ENCODE measurements at places on chromosomes 1 and 21.

- no peaks in the 10 kb centered on the region for H3K36me3 ChIP-seq
- DNase-seq: no peak
- H3K27ac ChIP-seq: no peak overlapping the region
- H3K27me3 ChIP-seq: no peaks in the 10 kb centered on the region
- no peaks in the 10 kb centered on the region for H3K4me1 ChIP-seq
- H3K4me3 ChIP-seq: no peak overlapping the region
Observed at GRCh38 chr1:150397392-150398032, 33.6 kb downstream of the RPRD2 start.

- H3K27me3 ChIP-seq: no peaks in the 10 kb centered on the region
- no peaks in the 10 kb centered on the region for H3K36me3 ChIP-seq
- no peak overlapping the region for H3K27ac ChIP-seq
- DNase-seq: no peak
Observed at GRCh38 chr21:14871861-14872260, 192.9 kb downstream of the NRIP1 start.

DNA sequence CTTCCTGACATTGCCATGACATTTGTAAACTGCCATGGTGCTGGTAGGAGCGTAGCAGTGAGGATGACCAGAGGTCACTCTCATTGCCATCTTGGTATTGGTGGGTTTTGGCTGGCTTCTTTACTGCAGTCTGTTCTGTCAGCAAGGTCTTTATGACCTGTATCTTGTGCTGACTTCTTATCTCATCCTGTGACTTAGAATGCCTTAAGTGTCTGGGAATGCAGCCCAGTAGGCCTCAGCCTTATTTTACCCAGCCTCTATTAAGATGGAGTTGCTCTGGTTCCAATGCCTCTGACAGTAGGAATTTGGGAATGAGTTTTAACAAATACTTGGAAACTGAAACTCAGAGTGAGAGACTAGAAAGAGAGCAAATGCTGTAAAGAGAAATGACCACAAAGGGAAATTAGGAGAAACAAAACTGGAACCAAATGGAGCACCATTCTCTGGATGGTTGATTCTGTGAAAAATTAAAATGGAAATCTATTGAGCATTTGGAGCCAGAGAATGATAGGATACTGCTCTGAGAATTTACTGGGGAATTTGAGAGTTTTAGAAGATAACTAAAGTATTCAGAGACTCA lies 50.1 kb upstream of the RHOU start:
- peaks cover 16% of the 10 kb centered on the region for H3K27me3 ChIP-seq
- H3K4me3 ChIP-seq: no peak overlapping the region
- no peaks in the 10 kb centered on the region for H3K4me1 ChIP-seq
- no peak overlapping the region for H3K27ac ChIP-seq
- H3K36me3 ChIP-seq: no peaks in the 10 kb centered on the region

DNA sequence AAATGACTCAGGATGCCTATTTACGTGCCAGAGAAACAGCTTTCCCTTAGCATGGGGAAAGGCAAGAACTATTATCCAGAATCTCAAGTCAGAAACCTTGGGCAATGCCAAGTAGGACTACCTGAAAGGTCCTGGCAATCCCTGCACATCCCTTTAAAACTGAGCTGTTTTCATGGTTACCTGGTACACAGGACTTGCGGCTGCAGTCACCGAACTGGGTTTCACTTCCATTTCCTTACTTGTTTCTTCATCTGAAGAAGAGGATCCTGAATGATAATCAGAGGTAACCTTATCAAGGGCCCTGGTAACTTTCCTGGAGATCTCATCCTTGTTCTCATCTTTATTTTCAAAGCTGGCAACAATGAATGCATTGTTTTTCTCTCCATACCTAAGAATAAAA lies 14.3 kb downstream of the BTG3 start:
- no peak overlapping the region for H3K4me3 ChIP-seq
- H3K36me3 ChIP-seq: peaks cover 99% of the 10 kb centered on the region
- DNase-seq: no peak
- H3K4me1 ChIP-seq: no peaks in the 10 kb centered on the region
- no peak overlapping the region for H3K27ac ChIP-seq
- H3K27me3 ChIP-seq: no peaks in the 10 kb centered on the region

DNA sequence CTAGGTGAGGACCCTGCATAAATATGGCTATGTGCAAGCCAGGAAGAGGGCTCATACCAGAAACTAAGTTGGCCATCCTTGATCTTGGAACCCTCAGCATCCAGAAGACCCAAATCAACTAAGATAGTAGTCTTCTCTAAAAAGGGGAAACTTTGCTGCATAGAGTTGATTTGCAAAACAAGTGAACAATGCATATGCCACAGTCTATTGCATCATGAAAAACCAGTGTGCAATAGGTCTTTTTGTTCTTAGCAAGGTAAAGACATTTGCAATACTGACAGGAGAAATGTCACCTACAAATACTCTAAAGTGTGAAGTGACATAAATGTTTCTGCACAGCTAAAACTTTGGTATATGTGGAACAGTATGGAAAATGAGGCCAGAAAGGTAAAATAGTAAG lies 2.0 kb upstream of the IFI16 start:
- H3K4me1 ChIP-seq: peaks cover 15% of the 10 kb centered on the region
- no peak for DNase-seq
- H3K4me3 ChIP-seq: no peak overlapping the region
- no peaks in the 10 kb centered on the region for H3K27me3 ChIP-seq
- peak overlapping the region; percentile 95 for H3K27ac ChIP-seq
- no peaks in the 10 kb centered on the region for H3K36me3 ChIP-seq

- no peak overlapping the region for H3K4me3 ChIP-seq
- DNase-seq: no peak
- no peaks in the 10 kb centered on the region for H3K4me1 ChIP-seq
- H3K36me3 ChIP-seq: no peaks in the 10 kb centered on the region
- peak overlapping the region; percentile 6 for H3K27ac ChIP-seq
Observed at GRCh38 chr21:18443085-18443484, 39.5 kb upstream of the TMPRSS15 start.

- H3K27ac ChIP-seq: no peak overlapping the region
- no peaks in the 10 kb centered on the region for H3K4me1 ChIP-seq
- no peaks in the 10 kb centered on the region for H3K36me3 ChIP-seq
- DNase-seq: no peak
Observed at GRCh38 chr1:162629077-162629627, 3.1 kb upstream of the DDR2 start.

DNA sequence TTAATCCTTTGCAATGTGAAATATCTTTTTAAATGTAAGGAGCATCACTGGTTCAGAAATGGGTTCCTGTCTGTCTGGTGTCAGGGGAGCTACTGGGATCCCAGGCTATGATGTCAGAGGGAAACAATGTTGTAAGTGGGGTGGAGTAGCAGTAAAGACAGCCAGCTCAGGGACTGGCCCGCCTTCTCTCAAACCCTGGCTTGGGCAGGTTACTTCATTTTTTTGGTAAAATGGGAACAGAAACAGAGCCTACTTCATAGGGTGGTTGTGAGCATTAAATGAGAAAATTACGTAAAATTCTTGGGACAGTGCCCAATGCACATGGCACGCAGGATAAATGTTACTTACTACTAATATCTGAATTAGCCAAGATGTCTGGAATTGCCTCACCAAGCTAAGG lies 30.7 kb upstream of the IL20 start:
- no peaks in the 10 kb centered on the region for H3K27me3 ChIP-seq
- DNase-seq: no peak

DNA sequence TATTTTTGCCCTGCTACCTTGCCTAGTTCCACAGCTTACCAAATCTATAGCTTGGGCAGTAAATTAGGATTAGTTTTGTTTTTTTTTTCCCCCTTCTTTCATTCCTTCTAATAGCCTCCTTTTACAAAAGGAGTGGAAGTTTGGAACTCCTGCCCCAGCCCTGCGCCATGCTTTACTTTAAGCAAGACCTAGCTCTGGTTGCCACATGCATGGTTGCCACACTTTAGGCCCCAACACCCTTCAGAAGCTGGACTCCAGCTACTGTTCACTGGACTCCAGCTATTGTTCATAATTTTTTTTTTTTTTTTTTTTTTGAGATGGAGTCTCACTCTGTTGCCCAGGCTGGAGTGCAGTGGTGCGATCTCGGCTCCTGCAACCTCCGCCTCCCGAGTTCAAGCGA lies 115.8 kb downstream of the NR5A2 start:
- no peaks in the 10 kb centered on the region for H3K36me3 ChIP-seq
- no peaks in the 10 kb centered on the region for H3K27me3 ChIP-seq
- H3K4me3 ChIP-seq: no peak overlapping the region
- no peak overlapping the region for H3K27ac ChIP-seq

- H3K27ac ChIP-seq: no peak overlapping the region
- no peak for DNase-seq
- no peaks in the 10 kb centered on the region for H3K4me1 ChIP-seq
- H3K27me3 ChIP-seq: peaks cover 23% of the 10 kb centered on the region
- H3K36me3 ChIP-seq: no peaks in the 10 kb centered on the region
Observed at GRCh38 chr1:115506924-115507589, 134.7 kb upstream of the VANGL1 start.

DNA sequence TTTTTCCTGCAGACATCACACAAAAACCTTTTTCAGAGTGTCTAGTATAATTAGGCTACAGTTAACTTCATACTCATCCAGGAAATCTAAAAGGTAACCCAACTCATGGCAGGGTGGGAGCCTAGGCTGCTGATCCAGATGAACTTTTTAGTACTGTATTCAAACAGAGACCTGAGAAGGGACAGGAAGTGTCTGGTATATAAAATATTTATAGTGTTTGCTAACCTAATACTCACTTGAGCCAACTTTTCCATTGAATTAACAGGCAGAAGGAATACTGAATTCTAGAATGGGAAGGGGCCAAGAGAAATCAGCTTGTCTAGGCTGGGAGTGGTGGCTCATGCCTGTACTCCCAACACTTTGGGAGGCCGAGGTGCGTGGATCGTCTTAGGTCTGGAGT lies 22.2 kb upstream of the NKAIN1 start:
- H3K27ac ChIP-seq: no peak overlapping the region
- H3K4me1 ChIP-seq: no peaks in the 10 kb centered on the region
- H3K27me3 ChIP-seq: no peaks in the 10 kb centered on the region
- no peak for DNase-seq
- no peak overlapping the region for H3K4me3 ChIP-seq
- H3K36me3 ChIP-seq: peaks cover 98% of the 10 kb centered on the region

- H3K36me3 ChIP-seq: no peaks in the 10 kb centered on the region
- no peaks in the 10 kb centered on the region for H3K27me3 ChIP-seq
- peaks cover 7% of the 10 kb centered on the region for H3K4me1 ChIP-seq
- no peak overlapping the region for H3K27ac ChIP-seq
Observed at GRCh38 chr1:67647814-67648358, 37.1 kb upstream of the GADD45A start.

DNA sequence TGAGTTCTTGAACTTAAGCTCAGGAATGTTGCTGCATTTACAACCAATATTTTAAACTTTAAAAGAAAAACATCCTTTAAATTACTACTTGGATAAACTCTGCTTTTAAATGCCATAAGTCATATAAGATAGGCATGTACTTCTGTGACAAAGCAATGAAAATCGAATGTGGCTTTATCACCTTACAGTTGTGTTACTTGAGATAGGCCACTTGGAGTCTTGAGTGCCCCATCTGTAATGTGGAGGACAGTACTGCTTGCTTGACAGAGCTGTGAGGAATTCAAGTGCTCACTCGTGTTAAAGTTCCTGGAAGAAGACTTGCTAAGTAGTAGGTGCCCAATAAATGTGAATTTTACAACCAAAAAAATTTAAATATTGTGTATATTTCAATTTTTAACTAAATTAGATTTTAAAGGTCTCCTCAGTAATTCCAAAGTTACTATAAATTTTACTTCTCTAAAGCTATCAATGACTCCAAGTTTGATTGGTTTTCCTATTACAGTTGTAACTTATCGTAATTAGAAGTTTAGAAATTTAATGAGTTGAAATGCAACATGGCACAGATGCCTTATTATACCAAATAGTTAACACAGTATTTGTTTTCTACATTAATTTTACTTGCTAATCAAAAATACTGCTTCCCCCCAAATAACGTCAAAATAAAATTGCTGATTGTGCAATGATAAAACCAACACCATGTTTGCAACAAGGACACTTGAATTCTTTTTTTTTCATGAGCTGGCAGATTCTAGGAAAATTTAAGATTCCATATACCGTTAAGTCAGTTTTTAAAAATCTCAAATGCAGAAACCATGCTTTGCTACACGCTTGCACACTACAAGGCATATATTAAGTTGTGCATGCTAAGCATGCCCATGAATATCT lies 21.8 kb downstream of the PSMB2 start:
- no peaks in the 10 kb centered on the region for H3K27me3 ChIP-seq
- H3K4me1 ChIP-seq: no peaks in the 10 kb centered on the region

DNA sequence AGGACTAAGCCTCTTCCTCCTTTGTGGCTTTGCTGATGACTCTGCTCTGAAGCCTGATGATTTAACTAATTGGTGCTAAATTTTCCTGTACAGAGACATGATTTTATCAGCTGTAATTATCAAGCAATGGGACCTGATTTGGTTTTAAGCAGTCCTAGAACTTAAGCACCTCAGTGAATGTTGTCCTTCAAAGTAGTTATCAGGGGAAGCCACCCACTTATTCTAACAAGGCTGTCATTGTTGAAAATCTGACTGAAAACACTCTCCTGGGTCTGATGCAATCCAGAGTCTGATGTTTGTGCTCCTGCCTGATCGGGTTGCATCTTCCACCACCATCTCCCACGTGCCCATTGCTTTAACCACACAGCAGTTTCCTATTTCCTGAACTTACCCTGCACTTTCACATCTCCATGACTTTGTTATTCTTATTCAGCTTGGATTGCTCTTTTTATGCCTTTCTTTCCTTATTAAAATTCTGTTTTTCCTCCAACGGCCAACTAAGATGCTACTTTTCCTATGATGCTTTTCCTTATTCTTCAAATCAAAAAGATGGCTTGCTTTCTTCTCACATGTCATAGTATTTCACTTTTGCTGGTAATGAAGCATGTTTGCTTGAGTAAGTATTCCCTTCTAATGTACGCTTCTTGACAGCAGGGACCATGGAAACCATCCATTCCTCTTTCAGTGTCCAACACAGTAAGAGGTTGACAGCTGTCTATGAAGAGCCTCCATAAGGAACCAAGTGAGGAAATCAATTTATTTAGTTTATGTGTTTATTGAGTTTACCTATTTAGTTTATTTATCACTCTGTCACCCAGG lies 55.0 kb downstream of the S1PR1 start:
- no peaks in the 10 kb centered on the region for H3K36me3 ChIP-seq
- H3K27ac ChIP-seq: peak overlapping the region; percentile 41
- H3K4me1 ChIP-seq: peaks cover 13% of the 10 kb centered on the region
- H3K27me3 ChIP-seq: no peaks in the 10 kb centered on the region
- no peak overlapping the region for H3K4me3 ChIP-seq

DNA sequence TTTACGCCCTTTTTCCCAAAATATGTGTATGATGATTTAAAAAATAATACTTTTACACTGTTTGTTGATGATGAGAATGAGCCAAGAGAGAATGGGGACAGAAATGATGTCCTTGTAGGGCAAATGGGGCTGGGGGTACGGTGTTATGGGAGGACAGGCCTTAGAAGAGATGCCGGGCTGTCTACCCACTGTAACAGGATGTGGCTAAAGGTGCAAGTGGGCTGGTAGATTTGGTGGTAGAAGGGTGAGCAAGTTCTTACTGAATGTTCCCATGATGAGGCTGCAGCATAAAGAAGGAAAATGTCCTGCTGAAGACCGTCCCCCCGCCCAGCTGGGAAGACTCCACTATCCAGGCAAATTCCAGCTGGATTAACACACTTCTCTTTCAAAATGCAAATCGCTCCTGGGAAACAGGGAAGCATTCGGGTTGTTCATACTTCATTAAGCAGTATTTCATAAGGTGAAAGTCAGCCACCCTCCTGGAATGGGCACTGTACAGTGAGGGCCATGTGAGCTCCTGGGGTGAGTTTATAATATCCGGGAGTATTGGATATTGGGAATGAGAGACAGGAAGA lies 14.0 kb downstream of the GPA33 start:
- no peak overlapping the region for H3K4me3 ChIP-seq
- no peak overlapping the region for H3K27ac ChIP-seq
- DNase-seq: no peak
- no peaks in the 10 kb centered on the region for H3K4me1 ChIP-seq
- no peaks in the 10 kb centered on the region for H3K36me3 ChIP-seq
